H54 (cell line): ENCODE measurements at places on chromosomes 11 and 22.

DNA sequence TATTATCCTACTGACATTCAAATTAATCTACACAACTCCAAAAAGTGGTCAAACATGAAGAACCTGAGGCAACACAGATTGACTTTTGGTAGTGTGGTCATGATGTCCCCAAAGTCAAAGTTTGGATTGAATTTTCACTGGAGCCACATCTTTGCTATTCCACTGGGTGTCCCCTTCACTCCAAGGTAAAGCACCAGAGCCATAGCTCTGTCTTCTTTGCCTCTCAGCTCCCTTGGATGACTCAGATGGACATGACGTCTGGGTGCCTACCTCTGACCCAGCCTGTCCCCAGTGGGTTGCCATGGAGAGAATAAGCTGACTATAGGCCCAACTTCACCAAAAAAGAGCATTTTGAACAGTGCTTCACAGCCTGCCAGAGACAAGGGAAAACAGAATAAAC, 57.4 kb upstream of the ARHGAP42 start:
- no peak for DNase-seq

DNA sequence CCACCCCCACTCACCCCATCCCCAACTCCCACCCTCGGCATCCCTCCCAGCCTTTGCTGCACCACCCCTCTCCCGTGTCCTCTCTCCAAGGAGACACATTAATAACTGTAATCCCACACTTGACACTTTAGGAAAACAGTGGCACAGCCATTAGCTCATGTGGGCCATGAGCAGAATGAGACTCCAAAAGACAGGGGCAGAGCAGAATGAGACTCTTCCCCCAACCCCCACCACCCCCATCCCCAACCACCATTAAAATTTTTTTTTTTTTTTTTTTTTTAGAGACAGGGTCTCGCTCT, 6.2 kb upstream of the SLCO2B1 start:
- no peak for DNase-seq

GRCh38 chr11:2958251-2958650, 29.0 kb upstream of the PHLDA2 start:
- DNase-seq: no peak

GRCh38 chr11:113506893-113507292, 31.7 kb upstream of the DRD2 start:
- no peak for DNase-seq

DNA sequence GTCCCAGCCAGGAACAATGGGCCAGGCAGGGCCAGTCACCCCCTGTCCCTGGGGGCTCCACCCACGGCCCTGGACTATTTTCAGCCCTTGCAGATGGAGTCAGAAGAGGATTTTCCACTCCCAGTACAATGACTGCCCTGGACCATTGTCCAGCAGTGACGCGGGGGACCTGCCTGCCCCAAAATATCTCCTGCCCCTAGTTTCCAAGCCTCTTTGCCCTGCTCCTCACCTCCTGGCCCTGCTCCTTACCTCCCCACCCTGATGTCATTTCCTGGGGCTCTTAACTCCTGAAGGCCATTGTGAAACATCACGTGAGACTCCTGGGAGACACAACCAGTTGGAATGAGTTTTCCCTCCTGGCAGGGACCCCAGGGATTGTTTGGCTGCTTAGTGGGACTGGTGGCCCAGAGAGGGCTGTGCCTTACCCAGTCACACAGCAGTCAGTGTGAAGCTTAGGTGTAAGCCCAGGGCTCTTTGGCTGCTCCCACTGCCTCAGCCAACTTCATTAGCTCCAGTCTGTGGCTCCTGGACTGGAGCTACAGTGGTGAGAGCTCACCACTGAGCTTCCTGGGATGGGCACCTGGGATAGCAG, 22.2 kb downstream of the P2RY2 start:
- no peak for DNase-seq

- no peak for DNase-seq
Observed at GRCh38 chr11:80024119-80024518, 583.3 kb upstream of the TENM4 start.

DNA sequence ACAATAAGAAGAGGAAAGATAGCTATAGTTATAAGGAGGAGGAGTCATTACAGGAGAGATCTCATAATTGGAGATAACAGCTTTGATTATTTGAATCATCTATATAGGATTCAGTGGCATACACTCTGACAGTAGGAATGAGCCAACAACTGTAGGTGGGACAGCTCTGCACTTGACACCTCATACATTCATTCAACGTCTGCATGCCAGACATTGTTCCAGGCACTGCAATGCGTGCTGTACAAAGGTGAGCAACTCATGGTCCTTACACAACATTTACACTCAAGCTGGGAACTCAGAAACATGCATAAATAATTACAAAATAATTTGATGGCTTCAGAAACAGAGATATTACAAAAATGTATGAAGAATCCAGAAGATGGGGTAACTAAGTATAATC, 154.3 kb downstream of the MSANTD4 start:
- DNase-seq: no peak

- no peak for DNase-seq
Observed at GRCh38 chr11:128527046-128527445, 60.3 kb downstream of the ETS1 start.

- no peak for DNase-seq
Observed at GRCh38 chr11:38296211-38296776, 1698.3 kb upstream of the RAG2 start.

DNA sequence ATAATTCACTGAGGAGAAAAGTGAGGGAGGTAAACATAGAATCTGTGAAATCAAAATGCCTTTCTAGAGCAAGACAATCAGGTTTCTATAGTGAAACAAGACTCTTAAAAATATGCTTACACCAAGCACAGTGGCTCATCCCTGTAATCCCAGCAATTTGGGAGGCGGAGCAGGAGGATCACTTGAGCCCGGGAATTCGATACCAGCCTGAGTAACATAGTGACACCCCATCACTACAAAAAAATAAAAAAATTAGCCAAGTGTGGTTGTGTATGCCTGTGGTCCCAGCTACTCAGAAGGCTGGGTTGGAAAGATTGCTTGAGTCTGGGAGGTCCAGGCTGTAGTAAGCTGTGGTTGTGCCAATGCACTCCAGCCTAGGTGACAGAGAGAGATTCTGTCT, 43.2 kb upstream of the ME3 start:
- no peak for DNase-seq

DNA sequence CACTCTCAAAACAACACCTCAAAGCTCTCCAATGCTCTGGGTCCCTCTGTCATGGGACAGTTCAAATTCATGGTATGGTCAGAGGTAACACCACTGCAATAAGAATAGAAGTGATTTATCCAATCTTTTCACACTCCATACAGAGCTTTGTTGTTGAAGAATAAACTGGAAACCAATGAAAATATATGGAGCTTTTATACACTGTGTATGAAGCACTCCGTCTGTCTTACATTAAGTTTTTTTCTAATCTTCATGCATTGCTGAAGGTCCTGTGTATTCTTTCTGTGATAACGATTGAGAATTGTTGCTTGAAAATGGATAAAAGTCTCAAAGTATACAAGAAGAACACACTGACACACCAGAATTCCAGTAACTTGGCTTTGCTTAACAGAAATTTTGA, 603.7 kb upstream of the LUZP2 start:
- no peak for DNase-seq

GRCh38 chr11:122653916-122654585, 1.5 kb upstream of the UBASH3B start:
- no peak for DNase-seq

DNA sequence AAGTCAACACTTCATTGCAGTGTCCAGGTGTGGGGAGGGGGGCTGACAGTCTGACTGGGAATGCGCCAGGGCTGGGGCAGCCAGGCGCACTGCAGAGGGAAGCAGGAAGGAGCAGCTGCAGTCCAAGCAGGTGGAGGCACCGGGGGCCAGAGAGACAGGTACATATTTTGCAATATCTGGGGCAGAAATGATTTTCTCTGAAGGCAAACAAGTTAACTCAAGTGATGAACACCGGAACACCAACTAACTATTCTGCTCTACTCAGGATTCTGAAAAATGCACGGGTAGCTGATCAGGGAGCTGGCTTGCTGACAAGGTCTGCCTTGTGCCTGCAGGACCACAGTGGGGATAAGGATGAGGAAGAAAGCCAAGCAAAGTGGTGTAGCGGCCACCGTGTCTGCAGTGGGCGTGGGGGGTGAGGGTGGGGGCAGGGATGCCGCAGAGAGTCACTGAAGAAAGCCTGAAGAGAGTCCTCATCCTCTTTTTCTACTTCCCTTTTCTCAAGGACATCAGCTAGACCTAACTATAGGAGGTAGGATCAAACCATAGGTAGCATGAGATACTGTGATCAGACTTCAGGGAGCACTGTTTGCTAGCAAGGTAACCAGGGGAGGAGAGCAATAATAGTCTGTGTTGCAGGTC, 83.4 kb downstream of the SCN3B start:
- no peak for DNase-seq

DNA sequence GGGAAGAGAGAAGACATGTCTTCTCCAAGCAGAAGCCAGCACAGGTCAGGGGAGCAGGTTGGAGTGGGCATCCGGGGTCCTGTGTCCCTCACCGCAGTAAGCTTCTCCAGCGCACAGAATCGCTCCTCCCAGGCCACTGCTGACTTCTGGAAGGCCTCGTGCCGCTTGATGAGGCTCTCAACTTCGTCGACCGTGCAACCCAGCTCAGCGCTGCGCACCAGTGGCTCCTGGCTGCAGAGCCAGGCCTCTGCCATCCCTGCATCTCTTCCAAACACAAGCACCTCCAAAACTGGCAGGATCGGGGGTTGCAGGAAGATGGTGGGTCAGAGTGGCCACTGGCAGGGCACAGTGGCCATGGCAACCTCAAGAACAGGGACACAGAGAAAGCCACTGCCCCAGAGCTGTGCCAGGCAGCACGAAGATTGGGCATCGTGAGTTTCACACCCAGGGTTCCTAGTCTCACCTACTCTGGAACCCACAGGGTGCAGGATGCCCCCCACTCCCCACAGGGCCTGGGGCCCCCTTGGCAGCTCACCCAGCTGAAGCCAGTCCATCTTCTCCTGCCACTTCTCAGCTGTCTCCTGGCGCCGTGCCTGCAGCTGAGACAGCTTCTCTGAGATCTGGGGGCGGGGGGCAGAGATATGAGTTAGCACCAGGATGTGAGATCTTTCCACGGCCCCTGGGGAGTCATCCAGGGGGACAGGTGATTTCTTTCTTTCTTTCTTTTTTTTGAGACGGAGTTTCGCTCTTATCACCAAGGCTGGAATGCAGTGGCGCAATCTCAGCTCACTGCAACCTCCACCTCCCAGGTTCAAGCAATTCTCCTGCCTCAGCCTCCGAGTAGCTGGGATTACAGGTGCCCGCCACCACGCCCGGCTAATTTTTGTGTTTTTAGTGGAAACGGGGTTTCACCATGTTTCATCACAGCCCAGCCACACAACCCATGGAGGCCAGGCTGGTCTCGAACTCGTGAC, 11.2 kb upstream of the RBM4B start:
- DNase-seq: no peak

DNA sequence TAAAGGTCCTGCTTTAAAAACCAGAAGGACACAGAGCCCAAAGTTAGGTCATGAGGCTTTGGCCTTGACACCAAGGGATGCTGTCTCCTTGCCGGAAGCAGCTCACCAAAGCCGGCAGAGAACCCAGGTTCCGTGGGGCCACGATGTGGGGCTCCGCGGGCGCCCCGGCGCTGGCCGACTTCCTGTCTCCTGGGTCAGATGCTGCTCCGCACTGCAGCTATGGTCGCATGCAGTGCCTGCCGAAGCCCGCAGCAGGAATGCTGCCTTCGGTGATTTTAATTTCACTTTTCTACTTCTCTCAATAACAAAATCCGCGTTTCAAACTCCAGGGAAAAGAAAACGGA, 454 bp upstream of the OTUB1 start:
- DNase-seq: no peak

- no peak for DNase-seq
Observed at GRCh38 chr11:113562981-113563461, 87.8 kb upstream of the DRD2 start.

DNA sequence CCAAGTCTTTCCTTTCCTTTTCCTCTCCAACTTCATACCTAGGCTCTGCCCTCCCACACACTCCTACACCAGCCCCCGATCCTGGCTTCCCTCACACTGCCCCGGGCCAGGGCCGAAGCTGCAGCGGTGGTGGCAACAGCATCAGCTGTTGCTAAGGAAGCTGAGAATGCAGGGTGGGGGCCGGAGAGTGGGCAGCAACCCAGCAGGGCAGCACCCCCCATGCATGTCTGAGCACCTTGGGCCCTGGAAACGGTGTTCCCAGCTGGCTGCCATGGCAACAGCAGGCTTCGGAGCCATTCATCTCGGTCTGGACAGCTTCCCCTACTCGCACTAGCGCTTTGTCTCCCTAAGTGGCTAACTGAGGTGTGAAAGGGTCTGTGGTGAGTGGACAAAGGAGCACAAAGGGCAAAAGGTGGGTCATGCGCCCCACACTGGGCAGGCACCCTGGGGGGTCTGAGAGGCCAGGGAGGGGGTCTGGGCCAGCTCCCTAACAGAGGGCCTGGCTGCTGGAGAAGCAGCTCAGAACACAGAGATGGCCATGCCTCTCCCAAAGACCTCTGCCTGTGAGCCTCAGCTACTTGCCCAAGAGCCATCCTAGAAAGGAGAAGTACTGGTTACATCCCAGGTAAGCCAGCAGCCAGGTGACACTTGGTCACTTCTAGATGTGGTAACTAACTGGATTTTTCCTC, 42.1 kb upstream of the JAM3 start:
- DNase-seq: no peak

DNA sequence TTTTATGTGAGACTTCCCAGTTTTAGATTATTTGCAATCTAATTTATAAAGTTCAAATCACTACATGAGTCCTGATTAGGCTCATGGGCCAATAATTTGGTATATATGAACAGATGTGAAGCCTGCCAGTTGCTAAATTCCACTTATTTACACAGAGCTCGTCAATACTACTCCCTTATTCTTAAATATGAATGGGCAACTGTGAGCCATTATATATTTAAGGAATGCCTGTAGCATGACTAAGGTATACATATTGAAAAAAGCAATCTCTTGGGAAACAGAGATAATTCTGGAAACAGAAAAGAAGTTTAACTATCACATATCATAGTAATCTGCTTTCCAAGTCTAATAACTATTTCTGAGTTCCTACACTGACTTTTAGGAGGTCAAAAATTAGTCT, 27.0 kb downstream of the RBMXL2 start:
- no peak for DNase-seq

DNA sequence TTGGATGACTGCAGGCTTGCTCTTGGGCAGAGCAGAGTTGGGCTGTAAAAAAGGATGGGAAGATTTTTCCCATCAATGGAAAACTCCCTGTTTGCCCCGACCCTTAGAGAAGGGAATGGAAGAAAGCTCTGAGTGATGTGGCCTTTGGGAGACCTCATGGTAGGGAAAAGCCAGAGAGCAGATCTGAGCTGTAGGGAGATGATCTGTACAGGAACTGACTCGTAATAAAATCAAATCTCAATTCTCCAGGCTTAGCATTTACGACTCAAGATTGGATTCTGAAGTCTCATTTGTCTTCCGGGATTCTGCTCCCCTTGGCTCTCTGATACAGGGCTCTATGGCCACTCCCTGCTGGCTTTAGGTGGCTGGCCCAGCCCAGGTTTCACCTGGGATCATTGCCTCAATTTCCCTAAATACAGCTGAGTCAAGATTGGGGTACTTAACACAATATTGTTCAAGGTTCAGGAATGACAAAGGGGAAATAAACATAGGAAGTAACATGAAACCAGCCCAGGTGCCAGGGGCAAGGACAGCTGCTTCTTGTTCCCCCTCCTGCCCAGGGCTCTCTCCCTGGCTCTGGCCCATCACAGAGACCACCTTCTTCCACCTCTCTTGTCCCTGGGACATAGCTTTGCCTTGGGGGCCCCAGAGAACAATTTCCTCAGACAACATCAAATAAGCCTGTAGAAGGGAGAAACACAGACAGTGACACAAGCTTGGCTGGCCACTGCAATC, 38.4 kb upstream of the THY1 start:
- DNase-seq: no peak

- peak; percentile 31 for DNase-seq
Observed at GRCh38 chr11:33778675-33779074, 4.4 kb upstream of the FBXO3 start.

GRCh38 chr11:128745311-128746136, 51.7 kb downstream of the FLI1 start:
- no peak for DNase-seq
